ENCODE measurements at places on chromosomes 13 and 19. TPM values are rescaled to one million over a fixed set of nuclear protein-coding genes. Genes with fewer than 3 reads are reported as not detected.

Gene KLHL1
- polyA plus RNA-seq, result 0.19 TPM

Gene FARSA
- 30.4 TPM for polyA plus RNA-seq

Gene PLPP2
- polyA plus RNA-seq, result 67.3 TPM

Gene CYP4F2
- 0.09 TPM for polyA plus RNA-seq

Gene PRODH2
- polyA plus RNA-seq, result 13.8 TPM

Gene YJEFN3
- polyA plus RNA-seq, result 38.8 TPM

Data from pancreas (tissue), 10 donors.